ENCODE measurements at places on chromosomes 6 and 20. TPM values are rescaled to one million over a fixed set of nuclear protein-coding genes. Genes with fewer than 3 reads are reported as not detected.
A peak's percentile ranks its signal among the peaks of the same experiment; 100 is the strongest.

Gene SPATA25
- total RNA-seq, result 9.6 TPM

Gene TCFL5
- 9.6 TPM for total RNA-seq

DNA sequence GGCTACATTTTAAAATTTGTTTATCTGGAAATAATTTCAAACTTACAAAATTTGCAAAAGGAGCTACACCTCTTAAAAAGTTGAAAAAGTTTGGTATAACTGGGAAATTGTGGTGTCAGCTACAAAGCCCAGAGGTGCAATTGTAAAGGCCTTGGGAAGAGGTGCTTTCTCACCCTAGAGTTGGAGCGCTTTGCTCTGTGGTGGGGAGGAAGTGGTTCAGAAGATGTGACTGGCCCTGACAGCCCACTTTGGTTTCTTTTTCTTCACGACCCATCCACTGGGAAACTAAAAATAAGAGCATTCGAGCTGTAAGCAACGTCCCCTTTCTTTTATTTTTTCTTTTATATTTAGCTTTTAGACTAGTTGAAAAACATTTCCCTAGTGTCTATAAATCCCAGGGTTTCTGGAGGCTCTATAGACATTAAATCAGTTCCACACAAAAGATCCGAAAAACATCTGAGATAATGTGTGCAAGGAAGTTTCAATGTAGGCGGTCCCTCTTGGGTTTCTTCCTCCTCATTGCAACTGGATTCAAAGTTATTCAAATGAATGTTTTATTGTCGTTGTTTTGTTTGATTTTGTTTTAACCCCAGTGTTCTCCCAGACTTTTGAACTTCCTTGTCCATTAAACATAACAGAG lies 397.8 kb downstream of the KIF16B start:
- DNase-seq, result no peak

Gene SRSF12
- total RNA-seq, result 3.4 TPM

Gene TINAG
- total RNA-seq, result not detected

Gene PNLDC1
- not detected for total RNA-seq

DNA sequence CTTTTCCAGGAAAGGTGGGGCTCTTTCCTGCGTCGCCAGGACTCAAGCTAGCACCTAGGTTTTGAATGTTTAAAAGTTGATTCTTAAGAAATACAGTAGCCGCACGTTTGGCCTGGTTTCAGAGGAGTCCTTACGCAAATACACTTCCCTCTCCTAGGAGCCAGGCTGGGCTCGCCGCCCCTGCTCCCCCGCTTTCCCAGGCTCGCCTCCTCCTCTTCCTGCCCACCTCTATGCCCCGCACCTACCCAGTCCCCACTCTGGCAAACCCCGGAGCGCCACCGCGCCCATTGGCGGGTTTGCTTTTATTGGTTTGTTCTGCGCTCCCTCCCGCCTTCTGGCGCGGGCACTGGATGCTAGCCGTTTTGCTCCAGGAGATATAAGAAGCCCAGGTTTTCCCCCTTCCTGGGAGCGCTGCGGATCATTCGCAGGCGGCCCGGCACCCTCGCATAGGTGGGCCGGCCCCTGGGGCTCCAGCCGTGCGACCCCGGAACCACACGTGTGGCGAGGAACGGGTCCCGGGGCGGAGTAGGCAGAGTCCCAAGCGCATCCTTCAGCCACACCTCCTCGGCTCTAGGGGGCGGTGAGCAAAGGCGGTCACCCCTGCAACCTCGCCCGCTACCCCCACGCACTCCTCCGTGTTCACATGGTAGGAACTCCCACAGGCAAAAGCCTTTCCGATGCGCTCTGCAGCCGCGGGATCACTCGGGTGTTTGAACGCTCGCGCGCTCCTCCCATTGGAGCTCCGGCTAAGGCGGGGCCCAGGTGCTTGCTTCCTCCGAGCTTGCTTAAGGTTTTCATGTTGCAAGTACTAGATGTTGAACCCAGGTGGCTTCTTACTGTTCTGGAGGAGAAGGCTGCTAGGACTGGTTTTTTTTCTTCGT lies 119.0 kb downstream of the RTN4IP1 start:
- peak; percentile 88 for DNase-seq

Gene BNIP5
- total RNA-seq, result not detected

DNA sequence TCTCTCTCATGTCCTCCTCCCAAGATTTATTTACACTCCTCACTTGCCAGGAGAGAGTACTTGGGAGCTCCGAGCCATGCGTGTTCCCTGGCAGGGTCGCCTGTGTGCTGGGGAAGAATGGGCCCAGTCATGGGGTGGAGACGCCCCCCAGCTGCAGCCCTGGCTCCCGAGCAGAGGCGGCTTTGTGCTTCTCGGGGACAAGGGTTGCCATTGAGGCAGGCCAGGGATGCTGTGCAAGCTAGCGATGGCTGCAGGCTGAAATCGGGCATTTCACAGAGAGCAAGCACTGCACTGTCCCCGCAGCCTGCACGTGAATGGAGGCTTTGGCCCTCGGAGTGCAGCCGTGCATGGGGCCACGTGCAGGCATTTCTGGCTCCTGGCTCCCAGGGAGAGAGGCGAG lies 23.8 kb downstream of the PHACTR3 start:
- DNase-seq, result peak; percentile 74

Measured in posterior vena cava (tissue), 2 donors.